ENCODE measurements at places on chromosomes 2 and 18.
A peak's percentile ranks its signal among the peaks of the same experiment; 100 is the strongest.

DNA sequence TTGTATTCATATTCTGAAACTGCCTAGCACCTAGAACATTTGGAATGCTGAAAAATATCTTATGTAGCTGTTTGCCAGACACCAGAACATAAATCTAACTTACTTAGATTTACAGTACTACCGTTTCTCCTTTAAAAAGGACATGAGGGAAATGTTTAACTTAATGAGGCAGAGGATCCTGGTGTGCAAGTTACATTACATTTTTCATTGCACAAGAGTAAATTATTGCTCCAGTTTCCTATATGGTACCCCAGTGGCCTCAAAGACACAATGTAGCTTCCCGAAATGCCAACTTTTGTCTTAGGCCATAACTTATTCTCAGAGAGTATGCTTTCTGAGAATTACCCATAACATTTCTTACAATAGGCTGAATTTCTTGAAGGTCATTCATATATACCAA is 105.5 kb upstream of the DTNA start:
- no peak for DNase-seq

DNA sequence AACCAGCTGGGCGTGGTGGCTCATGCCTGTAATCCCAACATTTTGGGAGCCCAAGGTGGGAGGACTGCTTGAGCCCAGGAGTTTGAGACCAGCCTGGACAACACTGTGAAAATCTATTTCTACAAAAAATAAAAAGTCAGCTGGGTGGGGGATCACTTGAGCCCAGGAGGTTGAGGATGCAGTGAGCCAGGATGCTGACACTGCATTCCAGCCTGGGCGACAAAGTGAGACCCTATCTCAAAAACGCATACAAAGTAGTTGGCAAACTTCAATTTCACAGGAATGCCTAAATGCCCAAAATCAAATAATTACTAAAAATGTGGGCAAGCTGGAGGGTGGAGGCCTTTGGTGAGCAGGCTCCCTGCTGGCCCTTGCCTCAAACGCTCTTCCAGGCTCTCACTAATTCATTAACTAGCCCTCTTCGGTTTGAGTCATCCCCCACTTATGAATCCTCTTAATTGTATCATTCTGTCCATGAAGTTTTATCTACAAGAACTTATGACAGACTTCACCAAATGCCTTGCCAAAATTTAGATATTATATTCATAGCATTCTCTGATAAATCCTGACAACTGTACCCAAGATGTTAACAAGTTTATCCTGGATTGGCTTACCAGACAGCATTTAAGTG is 68.7 kb upstream of the ZFP36L2 start:
- DNase-seq = no peak

GRCh38 chr2:241025639-241026038 is 27.2 kb downstream of the SNED1 start:
- no peak for DNase-seq

- DNase-seq = no peak
These were observed 62.2 kb upstream of the PMAIP1 start for GRCh38 chr18:59837586-59837985.

DNA sequence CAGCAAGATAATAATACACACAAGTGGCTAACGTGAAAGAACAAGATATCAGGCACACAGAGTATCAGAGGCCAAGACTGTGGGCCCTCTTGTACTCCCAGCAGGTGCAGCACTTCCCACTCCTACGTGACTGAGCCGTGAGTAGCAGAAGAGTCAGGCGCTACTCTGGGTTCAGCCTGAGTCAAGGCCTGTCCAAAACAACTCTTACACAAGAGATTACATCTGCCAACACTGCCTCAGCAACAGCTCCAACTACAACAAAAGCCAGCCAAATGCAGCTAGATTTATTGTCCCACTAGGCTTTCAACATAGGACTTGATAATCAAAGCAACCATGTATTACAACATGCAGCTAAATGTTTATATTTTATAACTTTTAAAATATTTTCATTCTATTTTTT is 56.2 kb downstream of the ITSN2 start:
- DNase-seq = peak; percentile 74

- DNase-seq = no peak
These were observed 110.1 kb downstream of the POLE4 start for GRCh38 chr2:75068546-75068945.

GRCh38 chr2:197760293-197760657 is 24.8 kb downstream of the BOLL start:
- no peak for DNase-seq

GRCh38 chr18:35344736-35345459 is 678 bp upstream of the ZNF24 start:
- no peak for DNase-seq

GRCh38 chr2:113056521-113056920 is 2.5 kb upstream of the IL36RN start:
- DNase-seq = no peak

- no peak for DNase-seq
These were observed 86.4 kb upstream of the HK2 start for GRCh38 chr2:74747411-74748080.

DNA sequence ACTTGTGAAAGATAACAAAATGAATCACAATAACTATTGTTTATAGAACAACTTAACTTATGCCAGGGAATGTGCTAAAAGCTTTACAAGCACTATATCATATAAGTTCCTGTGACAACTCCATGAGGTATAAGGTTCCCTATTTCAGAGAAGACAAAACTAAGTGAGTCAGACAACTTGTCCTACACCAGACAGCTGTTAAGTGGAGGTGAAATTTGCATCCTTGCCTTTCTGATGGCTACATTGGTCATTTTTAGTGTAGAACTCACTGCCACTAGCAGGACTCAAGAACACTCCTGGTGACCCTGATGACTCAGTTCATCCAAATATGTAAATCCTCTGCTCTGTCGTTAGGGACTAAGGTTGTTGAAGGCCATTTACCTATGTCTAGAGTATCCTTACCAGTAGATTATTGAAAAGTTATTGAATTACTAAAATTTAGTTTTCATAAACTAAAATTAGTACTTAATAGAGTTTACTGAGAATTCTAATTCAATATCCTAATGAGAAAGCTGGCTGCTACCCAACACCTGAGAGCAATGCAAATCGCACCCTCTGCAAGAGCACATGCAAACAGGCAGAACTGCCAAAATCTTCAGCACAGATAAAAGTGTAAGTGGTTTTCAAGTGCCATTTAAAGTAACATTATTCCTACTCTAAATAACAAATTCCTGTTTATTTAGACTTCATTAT is 636.2 kb downstream of the NRXN1 start:
- DNase-seq = no peak

DNA sequence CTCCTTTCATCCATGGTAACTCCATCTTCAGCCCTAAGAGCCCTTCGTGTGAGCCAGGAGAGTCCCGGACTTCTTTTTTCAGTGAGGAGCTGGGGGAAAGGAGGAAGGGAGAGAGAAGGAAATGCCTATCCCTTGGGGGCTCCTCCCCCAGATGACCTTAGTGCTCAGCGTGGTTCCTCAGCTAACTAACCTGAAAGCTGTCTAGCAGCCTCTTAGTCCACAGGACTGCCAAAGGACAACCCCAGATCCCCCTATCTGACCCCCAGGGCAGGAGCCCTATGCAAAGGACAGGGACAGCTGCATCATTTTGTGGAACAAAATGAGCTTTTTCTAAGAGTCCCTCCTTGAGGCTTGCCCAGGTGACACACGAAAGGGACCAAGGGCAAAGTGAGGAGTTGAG is 7.9 kb downstream of the SPR start:
- no peak for DNase-seq

- DNase-seq = no peak
These were observed 42.6 kb upstream of the DSC1 start for GRCh38 chr18:31205273-31205672.

GRCh38 chr2:74764429-74765272 is 69.3 kb upstream of the HK2 start:
- DNase-seq = no peak

GRCh38 chr2:180122874-180123273 is 115.8 kb upstream of the CWC22 start:
- no peak for DNase-seq

DNA sequence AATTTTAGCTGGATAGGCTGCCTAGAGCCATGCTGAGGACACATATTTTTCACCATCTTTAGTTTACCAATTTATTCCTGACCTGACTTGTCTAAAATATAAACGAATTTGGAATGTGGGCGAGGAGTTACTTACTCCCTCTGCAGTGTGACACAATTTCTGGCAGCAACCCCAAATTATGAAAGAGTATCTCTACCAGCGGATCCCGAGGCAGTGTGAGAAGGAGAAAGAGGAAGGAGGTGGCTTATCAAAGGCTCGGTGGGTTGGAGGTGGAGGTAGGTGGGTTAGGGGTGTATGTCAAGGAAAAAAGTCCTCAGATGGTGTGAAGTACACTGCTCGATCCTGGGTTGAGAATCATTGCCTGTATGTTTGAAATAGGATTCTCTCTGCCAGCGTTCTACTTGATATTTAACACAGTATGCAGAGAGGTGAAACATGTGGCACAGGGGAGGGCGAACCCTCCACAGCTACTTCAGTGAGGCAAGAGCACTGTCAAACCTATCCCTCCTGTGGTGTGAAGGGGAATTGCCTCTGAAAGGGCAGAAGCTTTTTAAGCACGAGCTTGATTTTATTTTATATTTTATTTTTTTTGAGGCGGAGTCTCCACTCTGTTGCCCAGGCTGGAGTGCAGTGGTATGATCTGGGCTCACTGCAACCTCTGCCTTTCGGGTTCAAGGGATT is 76.0 kb downstream of the RFTN2 start:
- no peak for DNase-seq

DNA sequence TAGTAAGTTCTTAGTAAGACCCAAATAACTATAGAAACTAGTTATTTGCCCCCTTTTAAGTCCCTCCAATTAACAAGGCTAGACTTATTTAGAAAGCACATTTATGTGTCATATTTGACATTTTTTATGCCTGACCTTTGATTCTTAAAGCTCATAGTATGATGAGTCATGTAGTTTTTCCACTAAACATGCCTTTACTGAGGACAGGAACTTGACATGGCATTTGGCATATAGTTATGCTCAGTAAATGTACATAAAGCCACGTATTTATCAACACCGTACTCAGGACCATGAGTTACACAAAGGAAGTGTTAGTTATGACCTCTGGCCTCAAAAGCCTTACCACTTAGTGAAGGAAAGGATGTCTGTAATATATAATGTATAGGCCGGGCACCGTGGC is 78.9 kb downstream of the GNAL start:
- DNase-seq = no peak

- DNase-seq = no peak
These were observed 28.7 kb downstream of the CCDC141 start for GRCh38 chr2:179021258-179021657.

GRCh38 chr2:128261245-128262128 is 57.2 kb downstream of the HS6ST1 start:
- DNase-seq = no peak

DNA sequence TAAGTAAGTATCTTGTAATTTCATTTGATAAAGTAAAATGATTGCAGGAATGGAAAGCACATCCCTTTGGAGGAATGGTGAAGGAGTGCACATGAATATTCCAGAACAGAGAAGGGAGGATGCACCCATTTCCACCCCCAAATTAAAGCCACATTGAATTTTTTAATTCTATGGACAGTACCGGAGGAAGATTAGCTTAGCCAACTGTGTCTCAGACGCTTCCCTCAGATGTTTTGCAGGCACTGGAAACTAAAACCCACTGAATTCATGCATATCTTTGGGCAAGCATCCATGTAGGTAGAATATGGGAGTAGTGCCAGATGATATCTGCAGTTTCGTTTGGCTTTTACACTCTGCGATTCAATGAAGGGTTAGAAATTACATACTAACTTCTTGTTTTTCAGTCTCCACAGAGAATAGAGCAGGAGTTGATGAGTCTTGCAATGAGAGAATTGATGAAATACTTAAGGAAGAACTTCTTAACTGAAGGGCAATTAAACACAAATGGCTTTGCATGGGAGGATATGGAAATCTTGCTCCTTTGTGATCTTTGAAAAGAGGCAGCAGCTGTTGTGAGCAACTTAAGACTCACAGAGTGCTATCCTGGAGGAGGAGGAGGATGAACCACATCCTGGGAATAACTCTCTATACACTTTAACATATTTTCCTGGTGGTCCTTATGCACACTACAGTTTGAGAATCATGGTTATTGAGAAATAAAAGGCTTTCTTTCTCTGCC is 71.7 kb upstream of the MYO3B start:
- no peak for DNase-seq

DNA sequence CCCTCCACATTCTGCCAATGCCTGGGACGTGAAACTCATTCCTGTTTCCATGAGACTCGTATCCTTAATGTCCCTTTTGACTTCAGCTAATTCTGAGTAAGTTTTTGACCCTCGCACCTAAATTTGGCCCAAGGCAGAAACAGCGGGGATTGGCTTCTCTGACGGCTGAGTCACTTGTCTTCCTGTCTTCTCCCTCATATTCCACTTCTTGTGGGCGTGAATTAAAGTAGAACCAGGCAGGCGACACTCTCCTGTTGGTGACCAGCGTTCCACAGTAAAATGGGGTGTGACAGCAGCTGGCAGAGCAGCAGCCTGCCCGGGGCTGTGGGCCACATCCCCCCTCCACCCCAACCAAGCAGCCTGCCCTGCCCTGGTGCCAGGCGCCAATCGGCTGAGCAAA is 15.5 kb downstream of the TTC32 start:
- DNase-seq = no peak

DNA sequence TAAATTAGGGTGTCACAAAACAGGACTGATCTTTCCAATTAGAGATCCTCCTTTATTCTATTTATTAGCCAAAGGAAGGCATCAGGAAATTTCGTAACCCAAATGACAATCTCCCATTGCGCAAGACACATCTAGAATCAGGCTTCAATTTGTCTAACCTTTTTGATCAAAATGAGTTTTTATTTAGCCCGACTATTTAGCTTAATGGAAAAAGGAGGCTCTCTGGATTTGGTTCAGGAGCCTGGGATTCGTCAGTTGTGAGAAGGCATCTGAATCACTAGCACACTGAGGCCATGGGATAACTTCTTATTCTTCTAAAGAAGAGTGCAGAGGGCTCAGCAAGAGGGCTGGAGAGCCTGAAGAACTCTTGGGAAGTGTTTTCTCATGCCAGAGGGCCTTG is 332.1 kb upstream of the ETAA1 start:
- DNase-seq = no peak

GRCh38 chr18:500632-501405 is at the start of gene COLEC12:
Gene COLEC12, minus strand, starts transcription at chr18:500701. Its CDS starts 187 bp downstream, at chr18:500514.
- peak; percentile 79 for DNase-seq

DNA sequence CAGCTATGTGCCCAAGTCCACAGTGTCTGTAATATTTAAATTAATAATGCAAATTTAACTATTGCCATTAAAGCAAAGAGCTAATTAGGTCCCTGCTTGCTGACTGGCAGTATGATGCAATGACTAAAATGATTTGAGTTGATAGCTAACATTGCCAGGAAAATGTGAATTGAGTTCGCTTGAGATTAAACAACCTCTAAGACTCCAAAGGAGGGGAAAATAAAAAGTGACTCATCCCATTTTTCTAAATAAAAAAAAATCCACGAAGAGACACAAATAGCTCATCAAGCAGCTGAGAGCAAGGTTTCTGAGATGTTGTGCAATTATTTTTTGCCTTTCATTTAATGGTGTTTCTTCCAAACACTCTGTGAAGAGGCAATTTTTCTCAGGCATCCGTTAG is 413.0 kb downstream of the MTX2 start:
- no peak for DNase-seq

GRCh38 chr2:205670292-205670691 is 12.0 kb upstream of the NRP2 start:
- no peak for DNase-seq

Data from right hindlimb (tissue), 1 donor.